ENCODE measurements at places on chromosomes 2 and 18.

GRCh38 chr2:118750959-118751565 is 96.4 kb downstream of the EN1 start:
- DNase-seq = no peak

DNA sequence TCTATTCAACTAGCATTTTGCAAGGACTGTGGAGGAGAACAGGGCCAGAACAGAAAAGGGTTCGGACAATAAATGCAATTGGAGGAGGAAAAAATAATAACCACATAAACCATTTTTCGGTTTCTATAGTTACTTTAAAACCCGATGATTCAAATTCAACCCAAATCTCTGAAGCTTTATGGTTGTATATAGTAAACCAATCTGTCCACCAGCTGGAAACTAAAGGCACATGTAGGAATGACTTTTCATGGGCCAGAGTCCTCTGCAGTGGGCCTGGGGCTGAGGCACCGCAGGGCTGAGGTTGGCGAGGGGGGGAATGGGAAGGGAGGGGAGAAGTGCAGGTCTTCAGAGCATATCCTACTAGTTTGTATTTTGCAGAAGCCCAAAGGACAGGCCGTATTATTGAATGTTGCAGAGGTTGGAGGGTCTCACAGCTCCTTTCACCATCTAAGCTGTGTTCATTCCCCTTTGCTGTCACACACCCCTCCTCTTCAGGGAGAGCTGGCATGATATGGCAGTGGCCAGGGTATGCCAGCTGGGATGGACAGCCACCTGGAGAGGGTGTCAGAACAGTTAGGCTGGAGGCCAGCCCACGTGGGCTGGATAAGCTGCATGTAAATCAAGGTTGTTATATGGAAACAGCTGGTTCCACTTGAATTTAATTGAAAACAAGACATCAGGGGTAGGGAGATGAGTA is 267.1 kb downstream of the PRKCE start:
- DNase-seq = no peak

GRCh38 chr2:96145848-96146152 is 560 bp upstream of the DUSP2 start:
- no peak for DNase-seq

GRCh38 chr2:186534406-186534805 is 48.3 kb downstream of the ZC3H15 start:
- DNase-seq = no peak

DNA sequence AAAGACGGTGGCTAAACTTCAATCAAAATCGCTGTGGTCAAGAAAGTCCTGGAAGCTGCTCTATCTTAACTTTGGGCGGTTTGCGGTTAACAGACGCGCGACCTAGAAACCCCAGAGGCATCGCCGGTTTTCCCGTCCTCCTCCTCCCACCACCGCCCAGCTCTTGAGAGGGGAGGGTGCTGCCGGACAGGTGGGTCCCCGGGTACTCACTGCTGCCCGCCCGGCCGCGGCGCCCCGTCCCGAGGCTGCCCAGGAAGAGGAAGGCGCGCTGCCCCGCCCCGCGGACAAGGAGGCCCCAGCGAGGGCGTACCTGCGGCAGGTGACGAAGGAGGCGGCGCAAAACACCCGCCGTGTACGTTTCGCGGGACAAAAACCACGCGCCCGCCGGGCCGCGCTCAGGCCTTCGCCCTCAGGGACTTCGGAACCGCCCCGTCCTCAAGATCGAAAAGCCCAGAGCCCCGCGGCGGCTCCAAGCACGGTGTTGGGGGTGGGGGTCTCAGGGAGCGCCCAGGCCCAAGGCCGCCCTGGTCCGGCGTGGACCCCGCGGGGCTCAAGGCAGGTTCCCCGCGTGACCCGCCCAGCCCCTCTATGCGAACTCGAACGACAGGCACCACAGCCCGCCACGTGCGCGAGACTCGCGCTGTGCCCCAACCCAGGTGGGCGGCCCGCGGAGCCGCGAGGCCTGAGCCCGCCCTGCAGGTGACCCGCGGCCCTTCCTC is at the start of gene SH3YL1:
TSS of gene SH3YL1 (minus strand) at position 259 of the 719 bp plus-strand sequence. CDS start at position 211, 48 bp downstream.
- peak; percentile 61 for DNase-seq

GRCh38 chr2:85278361-85278760 is 49.4 kb downstream of the TGOLN2 start:
- no peak for DNase-seq

DNA sequence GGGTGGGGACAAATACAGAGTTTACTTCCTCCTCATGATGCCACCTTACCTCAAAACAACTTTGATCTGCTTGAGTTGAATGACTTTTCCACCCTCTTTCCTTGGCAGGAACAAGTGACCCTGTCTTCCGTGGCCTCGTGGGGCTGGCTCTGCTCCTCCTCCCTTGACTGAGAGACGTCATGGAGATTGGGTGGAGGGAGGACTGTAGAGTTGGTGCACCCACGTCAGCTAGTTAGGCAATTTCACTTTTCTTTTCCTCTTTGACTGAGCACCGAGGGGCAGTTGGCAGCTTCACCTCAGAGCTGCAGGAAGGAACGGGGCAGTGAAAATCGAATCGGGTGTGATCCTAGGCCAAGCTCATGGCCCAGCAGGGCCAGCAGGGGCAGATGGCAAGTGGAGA is at the start of gene SP140:
TSS of gene SP140 (plus strand) at position 251 of the 400 bp plus-strand sequence. CDS start at position 360, 109 bp downstream.
- DNase-seq = peak; percentile 74

DNA sequence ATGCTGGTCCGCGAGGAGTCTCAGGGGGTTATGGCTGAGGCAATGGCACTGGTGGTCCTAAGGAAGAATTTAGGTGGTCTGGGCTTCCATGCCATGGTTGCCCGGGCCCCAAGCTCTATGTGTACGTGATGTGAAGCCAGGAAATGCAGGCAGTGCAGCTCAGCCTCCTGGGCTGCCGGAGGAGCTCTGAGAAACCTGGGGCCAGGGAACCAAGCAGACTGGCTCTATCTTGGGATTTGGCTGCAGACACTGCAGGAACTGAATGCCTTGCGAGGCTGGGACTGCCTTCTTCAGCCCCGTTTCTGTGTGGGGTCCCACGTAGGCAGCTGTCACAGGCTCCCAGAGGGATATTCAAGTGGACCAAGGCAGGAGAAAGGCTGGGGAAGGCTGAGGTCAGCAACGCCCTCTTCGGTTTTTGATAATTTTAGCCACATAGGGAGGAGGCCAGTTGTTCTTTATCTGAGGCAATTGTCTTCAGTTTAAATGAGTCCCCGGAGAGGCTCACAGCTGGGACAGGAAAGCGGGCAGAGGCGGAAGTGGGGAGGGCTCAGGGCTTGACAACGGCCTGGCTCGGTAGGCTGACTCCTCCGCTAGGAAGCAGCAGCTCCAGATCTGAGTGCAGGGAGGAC is 77.7 kb downstream of the RHOB start:
- no peak for DNase-seq

DNA sequence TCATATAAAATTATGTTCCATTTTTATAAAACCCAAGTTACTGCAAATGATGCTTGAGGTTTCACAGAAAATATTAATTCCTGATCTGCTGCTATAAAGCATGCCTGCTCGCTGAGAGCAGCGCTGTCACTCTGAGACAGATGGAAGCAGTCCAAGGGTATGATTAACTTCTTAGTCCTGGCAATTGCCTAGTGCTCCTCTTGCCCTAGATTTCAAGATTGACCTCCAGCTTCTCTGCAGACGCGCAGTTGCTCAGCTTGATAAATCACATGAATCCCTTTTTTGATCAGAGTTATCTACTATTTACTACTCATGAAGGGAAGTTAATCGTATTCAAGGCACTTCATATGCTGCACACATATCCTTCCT is 154.6 kb upstream of the REV1 start:
- DNase-seq = no peak

- no peak for DNase-seq
These were observed 85.4 kb downstream of the FMNL2 start for GRCh38 chr2:152420363-152420762.

All from activated naive CD4-positive, alpha-beta T cell treated with anti-CD3 and anti-CD28 coated beads, Interleukin-2, amount 50 U/mL, for 16 hours (primary cell).